Activated CD8-positive, alpha-beta memory T cell treated with anti-CD3 and anti-CD28 coated beads for 24 hours (primary cell): ENCODE measurements at places on chromosomes 6 and 20.

GRCh38 chr6:162770955-162771354 is 43.2 kb downstream of the PACRG start:
- DNase-seq: no peak

DNA sequence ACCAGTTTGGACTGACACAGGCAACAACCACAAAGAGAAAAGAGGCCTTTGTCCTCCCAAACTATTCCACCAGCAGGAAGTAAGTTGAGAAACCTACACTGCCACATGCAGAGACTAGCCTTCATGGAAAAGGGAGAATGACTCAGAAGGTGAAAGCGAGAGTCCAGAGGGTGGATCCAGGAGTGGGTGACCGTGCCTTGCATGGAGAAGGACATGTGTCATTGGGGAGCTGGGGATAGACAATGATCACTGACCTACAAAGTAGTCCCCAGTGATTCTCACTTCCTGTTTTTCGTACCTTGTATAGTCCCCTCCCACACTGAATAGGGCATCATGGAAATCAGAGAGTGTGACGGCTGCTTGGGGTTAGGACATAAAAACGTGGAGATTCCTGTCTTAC is 91.9 kb downstream of the MYLK4 start:
- no peak for DNase-seq

DNA sequence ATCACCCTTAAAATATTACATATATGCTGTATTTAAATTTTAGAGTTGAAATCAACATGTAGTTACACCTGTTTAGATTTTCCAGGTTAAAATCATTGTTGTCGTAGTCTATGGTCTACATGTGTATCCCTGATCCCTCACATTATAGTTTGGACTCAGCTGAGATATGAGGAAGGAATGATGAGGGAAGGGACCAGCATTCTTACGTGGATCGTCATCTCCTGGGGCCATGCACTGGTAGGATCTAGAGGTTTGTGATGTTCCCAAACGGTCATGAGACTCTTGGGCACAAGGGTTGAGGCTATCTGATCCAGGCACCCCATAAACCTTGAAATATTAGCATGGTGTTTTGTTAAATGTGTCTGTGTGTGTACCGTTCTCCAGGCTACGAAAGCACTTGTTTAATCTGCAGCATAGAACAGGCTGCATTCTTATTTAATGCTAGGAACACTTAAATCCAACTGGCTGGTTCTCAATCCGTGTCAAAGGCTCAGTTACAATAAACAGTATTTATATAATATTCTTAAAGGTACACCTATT is 55.4 kb downstream of the IPCEF1 start:
- no peak for DNase-seq

DNA sequence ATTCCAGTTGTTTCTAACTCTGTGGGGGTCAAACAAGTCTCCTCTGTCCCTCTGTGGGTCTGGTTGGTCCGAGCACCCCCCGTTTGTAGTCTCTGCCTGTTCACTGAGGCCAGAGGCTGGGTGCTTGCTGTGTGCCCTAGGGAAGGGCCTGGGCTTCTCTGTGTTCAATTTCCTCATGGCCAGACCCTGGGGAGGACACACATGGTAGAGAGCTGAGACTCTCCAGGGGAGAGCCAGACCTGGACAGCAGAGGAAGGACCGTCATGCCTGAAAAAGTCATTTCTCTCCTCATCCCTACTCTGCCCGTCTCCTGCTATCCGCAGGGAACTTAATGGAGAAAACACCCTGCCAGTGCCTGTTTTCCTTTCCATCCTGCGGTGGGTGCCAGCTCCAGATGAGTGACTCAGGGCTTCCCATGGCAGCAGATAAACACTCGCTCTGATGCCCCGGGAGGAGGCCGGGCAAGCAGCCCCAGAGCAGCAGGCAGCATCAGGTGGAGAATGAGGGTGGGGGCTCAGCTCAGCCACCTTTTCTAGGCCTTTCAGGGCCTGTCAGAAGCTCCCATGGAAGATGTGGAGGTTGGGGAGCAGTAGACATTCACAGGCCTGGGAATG is 51.9 kb downstream of the SNAI1 start:
- DNase-seq: no peak

GRCh38 chr20:46634528-46634927 is 16.7 kb downstream of the SLC13A3 start:
- peak; percentile 28 for DNase-seq

GRCh38 chr6:155994086-155994485 is 538.4 kb upstream of the NOX3 start:
- no peak for DNase-seq

DNA sequence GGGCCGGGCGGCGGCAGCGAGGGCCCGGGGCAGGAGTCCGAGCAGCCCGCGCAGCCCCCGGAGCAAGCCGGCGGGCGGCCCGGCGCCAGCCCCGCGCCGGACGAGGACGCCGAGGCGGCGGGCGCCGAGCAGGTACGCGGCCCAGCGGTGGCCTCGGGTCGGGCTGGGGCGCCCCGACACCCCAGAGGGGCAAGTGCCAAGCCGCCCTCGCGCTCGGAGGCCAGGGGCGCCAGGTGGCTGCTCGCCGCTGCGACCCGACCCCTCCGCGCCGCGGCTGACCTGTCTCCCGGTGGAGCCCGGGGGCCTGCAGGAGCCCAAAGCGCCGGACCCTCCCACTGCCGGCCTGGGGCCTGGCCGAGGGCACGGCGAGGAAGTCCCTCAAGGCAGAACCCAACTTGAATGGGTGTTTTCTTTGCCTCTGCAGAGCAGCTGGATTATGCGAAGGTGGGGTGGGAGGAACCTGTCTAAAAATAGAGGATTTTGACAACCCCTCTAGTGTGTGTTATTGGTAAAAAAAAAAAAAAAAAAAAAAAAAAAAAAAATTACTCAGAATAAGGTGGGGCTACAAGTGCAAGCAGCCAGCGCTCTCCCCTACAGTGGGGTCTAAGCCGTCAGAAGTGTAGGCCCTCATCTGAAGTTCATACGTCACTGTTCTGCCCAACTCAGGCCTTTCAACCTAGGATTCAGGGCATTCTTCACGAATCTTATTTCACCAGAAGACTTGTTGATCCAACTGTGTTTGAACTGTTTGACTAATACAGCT is 609 bp downstream of the OGFRL1 start:
- DNase-seq: peak; percentile 81

- DNase-seq: no peak
Measured at GRCh38 chr6:11094411-11094851, 797 bp downstream of the SMIM13 start.

GRCh38 chr6:53436526-53437303 is 88.0 kb upstream of the ELOVL5 start:
- DNase-seq: no peak

DNA sequence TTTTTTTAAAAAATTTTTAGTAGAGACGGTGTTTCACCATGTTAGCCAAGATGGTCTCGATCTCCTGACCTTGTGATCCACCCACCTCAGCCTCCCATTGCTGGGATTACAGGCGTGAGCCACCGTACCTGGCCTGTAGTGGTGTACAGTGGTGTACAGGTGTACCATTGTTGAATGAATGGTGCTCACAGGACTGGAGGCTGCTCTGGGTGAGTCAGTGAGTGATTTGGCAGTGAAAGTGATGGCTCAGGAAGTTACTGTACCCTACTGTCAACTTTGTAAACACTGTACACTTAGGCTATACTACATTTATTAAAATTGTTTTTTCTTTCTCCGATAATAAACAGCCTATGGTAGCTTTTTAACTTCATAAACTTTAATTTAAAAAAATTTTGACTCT is 122.8 kb upstream of the EEF1E1 start:
- DNase-seq: no peak

- DNase-seq: no peak
Measured at GRCh38 chr6:92756912-92757311, 662.4 kb downstream of the EPHA7 start.

- DNase-seq: no peak
Measured at GRCh38 chr6:13766201-13766634, 48.1 kb downstream of the MCUR1 start.

GRCh38 chr6:136763716-136764516 is 28.4 kb downstream of the MAP3K5 start:
- DNase-seq: no peak

DNA sequence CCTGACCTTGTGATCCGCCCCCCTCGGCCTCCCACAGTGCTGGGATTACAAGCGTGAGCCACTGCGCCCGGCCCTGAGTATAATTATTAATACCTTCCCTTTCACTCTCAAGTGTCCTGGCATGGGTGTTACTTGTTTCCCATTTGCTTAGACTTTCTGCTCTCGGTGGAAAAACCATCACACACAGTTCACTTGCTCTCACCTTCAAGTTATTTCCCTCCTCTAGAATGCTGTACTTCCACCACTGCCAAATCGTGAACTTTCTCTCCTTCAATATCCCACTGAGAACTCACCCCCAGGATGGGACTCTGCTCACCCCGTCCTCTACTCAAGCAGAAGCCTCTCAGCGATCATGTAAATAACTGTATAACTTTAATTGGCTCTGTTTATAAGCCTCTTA is 4.6 kb upstream of the HIVEP1 start:
- DNase-seq: no peak

DNA sequence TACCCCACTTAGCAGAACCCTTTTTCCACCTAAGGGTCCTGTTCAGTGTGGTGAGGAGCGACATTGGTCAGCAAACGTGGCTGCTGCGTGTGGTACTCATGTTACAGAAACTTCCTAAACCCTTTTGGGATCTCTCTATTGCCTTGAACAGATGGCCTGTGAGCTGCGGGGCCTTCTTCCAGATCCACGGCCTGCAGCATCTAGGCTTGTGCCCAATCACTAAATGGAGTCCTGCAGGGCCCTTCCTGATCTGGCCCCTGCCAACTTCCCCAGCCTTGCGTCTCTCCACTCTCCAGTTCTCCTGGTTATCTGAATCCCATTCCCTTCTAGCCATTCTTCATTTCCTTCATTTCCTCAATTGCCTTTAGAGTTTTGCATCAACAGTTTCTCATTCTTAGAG is 85.6 kb downstream of the PDE7B start:
- DNase-seq: no peak

DNA sequence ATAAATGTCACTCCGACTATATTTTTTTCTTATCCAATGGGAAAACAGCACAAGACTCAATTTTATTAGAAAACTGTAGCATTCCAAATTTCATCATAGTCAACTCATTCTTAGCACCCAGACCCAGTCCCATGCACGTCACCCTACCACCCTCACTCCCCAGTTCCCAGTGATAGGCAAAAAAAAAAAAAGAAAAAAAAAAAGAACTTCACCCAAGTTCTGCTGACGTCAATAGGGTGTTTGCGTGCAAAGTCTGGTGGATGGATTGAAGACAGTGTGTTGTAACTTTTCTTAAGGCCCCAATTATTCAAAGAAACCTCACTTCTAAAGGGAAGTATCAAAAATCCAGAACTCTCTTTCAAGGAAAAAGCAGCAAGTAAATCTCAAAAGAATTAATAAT is 213.9 kb upstream of the PRDM1 start:
- no peak for DNase-seq
